SJSA1 (cell line): ENCODE measurements at places on chromosomes 5 and 9. TPM values are rescaled to one million over a fixed set of nuclear protein-coding genes. Genes with fewer than 3 reads are reported as not detected.

DNA sequence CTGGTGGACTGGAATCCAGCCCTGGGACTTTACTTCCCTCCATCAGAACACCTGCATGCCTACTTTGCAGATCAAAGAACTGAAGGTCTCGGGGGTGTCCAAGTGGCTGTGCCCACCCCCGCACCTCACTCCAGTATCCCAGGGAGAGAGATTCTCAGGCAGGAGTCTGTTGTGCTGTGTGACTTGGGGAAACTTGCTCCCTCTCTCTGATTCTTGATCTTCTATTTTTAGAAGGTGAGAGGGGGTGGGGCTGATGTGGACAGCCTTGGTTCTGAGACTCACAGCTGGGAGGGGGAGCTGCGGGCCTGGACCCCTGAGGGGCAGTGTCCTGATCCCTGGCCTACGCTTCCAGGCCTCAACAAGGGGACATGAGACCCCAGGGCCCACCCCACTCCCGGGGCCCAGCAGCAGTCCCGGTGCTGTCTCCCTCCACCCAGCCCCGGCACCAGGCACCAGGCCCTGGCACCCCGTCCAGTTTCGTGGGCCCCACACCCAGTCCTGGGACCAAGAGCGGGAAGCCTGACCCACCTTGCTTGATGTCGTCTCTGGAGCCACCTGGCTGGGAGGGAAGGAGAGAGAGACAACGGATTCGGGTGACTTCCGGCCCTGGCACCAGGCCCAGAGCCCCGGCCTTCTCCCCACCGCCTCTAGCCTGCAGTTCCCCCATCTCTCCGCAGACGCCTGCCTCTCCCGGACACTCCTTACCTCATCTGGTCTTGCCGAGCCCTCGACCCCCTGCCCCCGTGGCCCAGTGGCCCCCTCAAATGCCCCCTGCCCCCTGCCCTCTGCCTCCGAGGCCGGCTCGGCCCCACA lies 74.0 kb upstream of the SPTLC1 start:
- no peaks in the 10 kb centered on the region for H3K4me1 ChIP-seq
- no peak overlapping the region for H3K4me3 ChIP-seq
- DNase-seq = no peak
- H3K27ac ChIP-seq = no peak overlapping the region
- no peaks in the 10 kb centered on the region for H3K36me3 ChIP-seq

DNA sequence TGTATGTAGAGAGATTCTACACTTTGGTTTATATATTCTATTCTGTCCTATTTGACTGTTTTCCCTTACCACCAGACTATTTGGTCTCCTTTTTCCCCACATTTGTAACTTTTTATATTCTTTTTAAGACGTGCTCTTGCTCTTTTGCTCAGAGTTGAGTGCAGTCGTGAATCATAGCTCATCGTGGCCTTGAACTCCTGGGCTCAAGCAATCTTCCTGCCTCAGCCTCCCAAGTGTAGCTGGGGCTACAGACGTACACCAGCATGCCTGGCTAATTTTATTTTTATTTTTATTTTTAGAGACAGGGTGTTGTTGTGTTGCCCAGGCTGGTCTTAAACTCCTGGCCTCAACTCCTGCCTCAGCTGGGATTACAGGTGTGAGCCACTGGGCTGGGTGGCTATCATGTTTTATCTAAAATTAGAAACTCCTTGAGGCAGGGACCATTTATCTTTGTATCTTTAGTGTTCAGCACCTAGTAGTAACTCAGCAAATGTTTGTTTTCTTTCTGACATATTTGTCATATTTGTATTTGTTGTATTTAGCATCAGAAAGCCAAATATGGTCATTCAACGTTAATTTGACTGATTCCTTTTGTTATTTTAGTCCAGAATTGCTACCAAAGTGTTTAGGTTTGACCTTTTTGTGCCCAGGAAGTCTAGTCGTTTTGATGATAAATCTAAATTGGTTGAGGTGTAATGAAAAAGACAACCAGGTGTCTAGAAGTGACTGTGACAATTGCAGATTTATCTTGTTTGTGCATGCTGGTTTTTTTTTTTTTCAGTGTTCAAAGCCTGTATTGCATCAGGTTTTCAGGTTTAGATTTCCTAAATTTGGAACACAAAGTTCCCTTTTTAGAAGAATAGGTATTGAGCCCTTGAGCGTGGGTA lies 44.3 kb downstream of the ERBIN start:
- peaks cover 26% of the 10 kb centered on the region for H3K4me1 ChIP-seq
- DNase-seq = no peak
- peaks cover 17% of the 10 kb centered on the region for H3K36me3 ChIP-seq
- H3K27ac ChIP-seq = no peak overlapping the region

- no peaks in the 10 kb centered on the region for H3K27me3 ChIP-seq
- no peaks in the 10 kb centered on the region for H3K4me1 ChIP-seq
- H3K4me3 ChIP-seq = no peak overlapping the region
- no peak for DNase-seq
- no peak overlapping the region for H3K27ac ChIP-seq
Observed at GRCh38 chr5:92309336-92309991, 926.3 kb upstream of the ARRDC3 start.

- H3K27ac ChIP-seq = no peak overlapping the region
- no peaks in the 10 kb centered on the region for H3K27me3 ChIP-seq
- no peak overlapping the region for H3K4me3 ChIP-seq
- H3K4me1 ChIP-seq = peaks cover 3% of the 10 kb centered on the region
- DNase-seq = no peak
Observed at GRCh38 chr9:33131790-33132772, 35.1 kb downstream of the B4GALT1 start.

The ADAMTS2 gene
- 1.4 and 4.9 TPM in 2 replicates for total RNA-seq

The CCDC192 gene
- total RNA-seq = not detected in 2 replicates

DNA sequence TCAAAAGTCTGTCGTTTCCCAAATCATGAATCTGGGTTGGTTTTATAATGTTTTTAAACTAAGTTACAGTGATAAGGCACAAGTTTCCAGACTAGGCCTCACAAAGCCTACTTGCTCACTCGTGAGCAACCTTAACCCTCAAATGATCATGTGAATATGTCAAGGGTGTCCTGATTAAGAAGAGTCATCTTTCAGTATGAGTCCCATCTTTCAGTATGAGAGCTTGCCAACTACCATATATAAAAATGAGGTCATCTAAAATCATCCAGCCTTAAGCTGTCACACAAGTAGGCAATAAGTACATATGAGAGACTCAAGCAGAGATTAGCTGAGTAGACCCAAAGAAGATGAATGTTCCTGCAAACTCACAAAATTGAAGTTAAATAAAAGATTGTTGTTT lies 668.4 kb upstream of the FAM174A start:
- no peak overlapping the region for H3K4me3 ChIP-seq
- no peaks in the 10 kb centered on the region for H3K27me3 ChIP-seq
- no peak for DNase-seq
- no peak overlapping the region for H3K27ac ChIP-seq
- no peaks in the 10 kb centered on the region for H3K4me1 ChIP-seq
- no peaks in the 10 kb centered on the region for H3K36me3 ChIP-seq

GRCh38 chr9:18274693-18275092 lies 199.3 kb upstream of the ADAMTSL1 start:
- no peak overlapping the region for H3K4me3 ChIP-seq
- H3K4me1 ChIP-seq = no peaks in the 10 kb centered on the region
- H3K27me3 ChIP-seq = no peaks in the 10 kb centered on the region
- no peak for DNase-seq
- no peaks in the 10 kb centered on the region for H3K36me3 ChIP-seq

- no peak overlapping the region for H3K27ac ChIP-seq
- no peak overlapping the region for H3K4me3 ChIP-seq
- DNase-seq = no peak
- H3K36me3 ChIP-seq = no peaks in the 10 kb centered on the region
Observed at GRCh38 chr5:28473531-28474107, 1435.2 kb upstream of the CDH9 start.

DNA sequence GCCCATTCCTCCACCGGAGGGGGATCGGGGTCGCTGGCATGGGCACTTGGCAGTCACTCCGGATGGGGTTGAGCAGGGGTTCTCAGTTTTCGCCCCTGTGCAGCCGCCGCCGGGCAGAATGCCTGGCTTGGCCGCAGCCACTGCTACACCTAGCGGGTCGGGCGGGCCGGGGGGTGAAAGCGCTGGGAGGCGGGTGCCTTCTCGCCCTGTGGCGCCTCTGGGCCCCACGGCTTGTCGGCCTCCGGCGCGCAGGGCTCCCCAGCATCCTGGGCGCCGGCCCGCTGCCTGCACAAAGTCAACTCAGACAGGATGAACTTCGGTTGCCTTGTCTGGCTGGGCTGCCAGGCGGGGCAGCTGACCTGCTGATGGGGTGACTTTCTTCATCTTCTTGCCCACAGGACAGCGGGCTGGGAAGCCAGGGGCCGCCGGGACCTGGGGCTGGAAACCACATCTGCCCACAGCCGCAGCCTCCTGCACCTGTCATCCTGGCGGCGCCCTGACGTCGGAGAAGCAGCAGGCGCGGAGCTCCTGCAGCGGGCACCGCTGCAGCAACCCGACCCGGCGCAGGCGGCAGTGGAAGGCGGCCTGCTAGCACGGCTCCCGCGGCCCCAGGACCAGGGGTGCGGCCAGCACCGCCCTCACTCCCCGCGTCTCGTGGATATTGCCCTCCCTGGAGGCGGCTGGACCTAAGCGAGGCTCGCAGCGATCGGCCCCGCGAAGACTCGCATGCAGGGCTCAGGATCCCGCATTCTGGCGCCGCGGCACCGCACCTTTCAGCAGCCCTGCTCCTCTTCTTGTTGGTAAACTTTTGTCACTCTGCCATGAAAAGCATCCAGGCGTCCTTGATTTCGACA lies 1.3 kb upstream of the ANKRD18A start:
- no peak overlapping the region for H3K27ac ChIP-seq
- no peaks in the 10 kb centered on the region for H3K36me3 ChIP-seq
- no peak overlapping the region for H3K4me3 ChIP-seq
- H3K4me1 ChIP-seq = peaks cover 5% of the 10 kb centered on the region

- no peaks in the 10 kb centered on the region for H3K27me3 ChIP-seq
- DNase-seq = no peak
- peaks cover 95% of the 10 kb centered on the region for H3K36me3 ChIP-seq
- no peak overlapping the region for H3K4me3 ChIP-seq
Observed at GRCh38 chr5:87404359-87404758, 8.4 kb downstream of the CCNH start.

DNA sequence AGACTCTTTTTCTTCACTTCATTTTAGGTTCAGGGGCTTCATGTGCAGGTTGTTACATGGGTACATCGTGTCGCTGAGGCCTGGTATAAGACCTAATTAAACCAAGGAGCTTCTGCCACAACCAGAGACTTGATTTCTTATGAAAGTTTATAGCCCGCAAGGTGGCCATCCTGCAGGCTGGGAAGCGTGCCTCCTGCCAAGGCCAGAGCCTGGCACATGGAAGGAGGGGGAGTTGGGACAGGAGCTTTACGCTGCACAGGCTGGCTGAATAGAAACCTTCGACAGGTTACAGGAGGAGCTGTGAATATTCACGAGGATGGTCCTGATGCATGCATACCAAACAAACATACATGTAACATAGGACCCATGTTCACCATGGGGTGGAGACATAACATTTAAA lies 50.1 kb upstream of the SIMC1 start:
- no peak for DNase-seq
- peaks cover 20% of the 10 kb centered on the region for H3K27me3 ChIP-seq
- H3K4me1 ChIP-seq = no peaks in the 10 kb centered on the region
- no peaks in the 10 kb centered on the region for H3K36me3 ChIP-seq

The GPR151 gene
- not detected in 2 replicates for total RNA-seq

GRCh38 chr9:69981686-69982445 lies 61.8 kb upstream of the MAMDC2 start:
- no peaks in the 10 kb centered on the region for H3K27me3 ChIP-seq
- H3K27ac ChIP-seq = no peak overlapping the region
- no peaks in the 10 kb centered on the region for H3K36me3 ChIP-seq
- DNase-seq = no peak
- no peak overlapping the region for H3K4me3 ChIP-seq
- peaks cover 13% of the 10 kb centered on the region for H3K4me1 ChIP-seq

The STKLD1 gene
- total RNA-seq = 0.63 TPM in 1 of 2 replicates, not detected in the other

GRCh38 chr5:170493028-170493820 lies 10.6 kb upstream of the KCNIP1 start:
- no peak for DNase-seq
- no peaks in the 10 kb centered on the region for H3K27me3 ChIP-seq
- H3K36me3 ChIP-seq = no peaks in the 10 kb centered on the region
- H3K4me3 ChIP-seq = no peak overlapping the region
- no peak overlapping the region for H3K27ac ChIP-seq
- H3K4me1 ChIP-seq = peaks cover 53% of the 10 kb centered on the region

GRCh38 chr9:103942200-103942599 lies 151.9 kb upstream of the SMC2 start:
- no peak for DNase-seq
- no peaks in the 10 kb centered on the region for H3K36me3 ChIP-seq
- no peak overlapping the region for H3K27ac ChIP-seq
- no peaks in the 10 kb centered on the region for H3K27me3 ChIP-seq

DNA sequence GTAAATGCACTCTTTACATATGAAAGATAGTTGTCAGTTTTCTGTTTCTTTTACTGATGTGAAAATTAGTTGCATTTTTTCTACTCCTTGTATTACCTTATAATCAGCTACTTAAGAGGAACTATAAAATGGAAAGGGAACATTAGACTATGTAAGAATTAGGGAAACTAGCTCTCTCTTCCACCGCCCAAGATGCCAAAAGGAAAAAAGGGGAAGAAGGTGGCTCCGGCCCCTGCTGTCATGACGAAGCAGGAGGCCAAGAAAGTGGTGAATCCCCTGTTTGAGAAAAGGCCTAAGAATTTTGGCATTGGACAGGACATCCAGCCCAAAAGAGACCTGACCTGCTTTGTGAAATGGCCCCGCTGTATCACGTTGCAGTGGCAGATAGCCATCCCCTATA lies 15.2 kb upstream of the HOMER1 start:
- H3K4me3 ChIP-seq = no peak overlapping the region
- no peak overlapping the region for H3K27ac ChIP-seq
- H3K4me1 ChIP-seq = no peaks in the 10 kb centered on the region
- no peak for DNase-seq

GRCh38 chr5:16992006-16992405 lies 55.9 kb upstream of the MYO10 start:
- H3K4me3 ChIP-seq = no peak overlapping the region
- peaks cover 46% of the 10 kb centered on the region for H3K4me1 ChIP-seq
- H3K27ac ChIP-seq = peak overlapping the region; percentile 19
- H3K27me3 ChIP-seq = no peaks in the 10 kb centered on the region

The ORM2 gene
- total RNA-seq = not detected in 2 replicates

The ANKRD34B gene
- total RNA-seq = not detected in 2 replicates

GRCh38 chr5:142210864-142211412 lies 102.4 kb downstream of the NDFIP1 start:
- no peak overlapping the region for H3K4me3 ChIP-seq
- H3K4me1 ChIP-seq = peaks cover 17% of the 10 kb centered on the region
- H3K36me3 ChIP-seq = no peaks in the 10 kb centered on the region

The TMC1 gene
- 0.06 and 0.84 TPM in 2 replicates for total RNA-seq

The OTP gene
- total RNA-seq = not detected in 2 replicates

DNA sequence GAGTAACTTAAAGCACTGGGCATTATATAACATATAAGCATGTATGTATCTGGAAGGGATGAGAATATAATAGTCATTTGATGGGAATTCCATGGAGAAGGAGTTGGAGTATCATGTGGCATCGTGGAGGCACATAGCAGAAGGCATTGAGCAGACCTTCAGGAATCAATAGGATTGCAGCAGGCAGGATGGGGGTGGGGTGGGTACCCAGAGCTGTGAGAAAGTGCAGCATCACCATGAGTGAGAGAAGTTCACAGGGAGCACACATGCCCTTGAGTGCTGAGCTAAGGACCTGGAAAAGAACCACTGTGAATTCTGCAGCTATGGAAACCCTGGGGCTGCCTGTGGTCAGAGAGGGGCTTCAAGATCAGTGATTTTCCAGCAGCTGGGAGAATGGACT lies 57.3 kb downstream of the MED10 start:
- H3K27ac ChIP-seq = no peak overlapping the region
- H3K27me3 ChIP-seq = no peaks in the 10 kb centered on the region
- no peaks in the 10 kb centered on the region for H3K36me3 ChIP-seq
- no peaks in the 10 kb centered on the region for H3K4me1 ChIP-seq
- no peak overlapping the region for H3K4me3 ChIP-seq
- peak; percentile 34 for DNase-seq

The FAM174A gene
- 31.2 and 68.1 TPM in 2 replicates for total RNA-seq

- no peak for DNase-seq
- peaks cover 97% of the 10 kb centered on the region for H3K27me3 ChIP-seq
- H3K4me3 ChIP-seq = no peak overlapping the region
Observed at GRCh38 chr5:154485096-154485491, 7.1 kb upstream of the HAND1 start.
